Muscle of leg (tissue), 16 donors: ENCODE measurements at places on chromosomes 6 and 20. TPM values are rescaled to one million over a fixed set of nuclear protein-coding genes. Genes with fewer than 3 reads are reported as not detected.

GRCh38 chr6:168908166-168908565, 345.5 kb downstream of the THBS2 start:
- no peak overlapping the region for H3K4me3 ChIP-seq
- no peak overlapping the region for H3K27ac ChIP-seq
- no peak for DNase-seq
- no peaks in the 10 kb centered on the region for H3K4me1 ChIP-seq

GRCh38 chr20:22453244-22454080, 130.9 kb downstream of the FOXA2 start:
- DNase-seq = peak; percentile 6
- H3K27ac ChIP-seq = no peak overlapping the region
- no peaks in the 10 kb centered on the region for H3K4me1 ChIP-seq
- no peaks in the 10 kb centered on the region for H3K36me3 ChIP-seq
- no peak overlapping the region for H3K4me3 ChIP-seq

DNA sequence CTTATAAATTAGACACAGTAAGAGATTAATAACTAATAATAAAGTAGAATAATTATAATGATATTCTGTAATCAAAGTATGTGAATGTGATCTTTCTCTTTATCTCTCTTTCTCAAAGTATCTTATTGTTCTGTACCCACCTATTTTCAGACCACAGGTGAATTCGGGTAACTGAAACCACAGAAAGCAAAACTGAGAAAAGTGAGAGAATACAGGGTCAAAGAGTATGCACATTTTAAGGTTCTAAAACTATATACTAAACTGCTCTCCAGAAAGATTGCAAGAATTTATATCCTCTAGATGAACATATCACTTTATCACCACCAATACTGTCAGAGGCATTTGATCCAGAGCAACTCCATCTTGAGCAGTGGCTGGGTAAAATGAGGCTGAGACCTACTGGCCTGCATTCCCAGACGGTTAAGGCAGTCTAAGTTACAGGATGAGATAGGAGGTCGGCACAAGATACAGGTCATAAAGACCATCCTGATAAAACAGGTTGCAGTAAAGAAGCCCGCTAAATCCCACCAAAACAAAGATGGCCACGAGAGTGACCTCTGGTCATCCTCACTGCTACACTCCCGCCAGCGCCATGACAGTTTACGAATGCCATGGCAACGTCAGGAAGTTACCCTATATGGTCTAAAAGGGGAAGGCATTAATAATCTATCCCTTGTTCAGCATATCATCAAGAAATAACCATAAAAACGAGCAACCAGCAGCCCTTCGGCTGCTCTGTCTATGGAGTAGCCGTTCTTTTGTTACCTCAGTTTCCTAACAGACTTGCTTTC, 211.3 kb downstream of the PTPRT start:
- no peaks in the 10 kb centered on the region for H3K27me3 ChIP-seq
- H3K4me1 ChIP-seq = no peaks in the 10 kb centered on the region
- H3K27ac ChIP-seq = no peak overlapping the region

Gene ELOVL2
- polyA plus RNA-seq = 2.8 TPM

Gene FABP7
- 1.4 TPM for polyA plus RNA-seq

Gene KHDC1
- 4.8 TPM for polyA plus RNA-seq
